ENCODE measurements at places on chromosomes 1 and 21.

GRCh38 chr1:204445860-204446412 lies 34.3 kb upstream of the PPP1R15B start:
- DNase-seq: peak; percentile 73

DNA sequence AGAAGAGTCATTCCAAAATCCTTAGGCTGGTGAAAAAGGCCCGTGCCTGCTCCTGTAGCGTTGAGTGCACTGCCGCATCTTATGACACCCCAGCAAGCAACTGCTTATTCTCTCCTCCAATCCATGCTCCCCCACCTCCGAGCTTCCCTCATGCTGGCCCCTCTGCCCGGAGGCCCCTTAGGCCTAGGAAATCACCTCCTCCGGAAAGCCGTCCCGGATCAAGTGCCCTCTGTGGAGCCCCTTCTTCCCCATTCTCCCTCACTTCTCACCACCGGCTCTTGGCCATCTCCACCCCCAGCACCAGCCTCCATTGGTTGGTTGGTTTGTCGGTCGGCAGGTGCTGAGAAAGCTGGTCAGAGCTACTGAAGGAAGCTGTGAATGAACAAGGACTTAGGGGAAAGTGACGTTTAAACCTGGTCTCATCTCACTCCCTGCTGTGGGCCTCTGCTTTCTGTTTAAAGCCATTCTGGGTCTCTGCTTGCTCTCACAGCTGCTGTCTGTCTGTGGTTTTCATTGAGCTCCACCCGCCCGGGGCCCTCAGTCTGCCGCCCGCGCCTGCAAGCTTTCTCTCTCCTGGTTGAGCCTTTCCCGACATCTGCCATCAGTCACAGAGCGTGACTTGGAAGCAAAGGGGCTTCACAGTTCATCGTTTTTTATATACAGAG lies 122.2 kb downstream of the KCNN3 start:
- peak; percentile 62 for DNase-seq

GRCh38 chr1:230575886-230576500 lies 66.3 kb upstream of the COG2 start:
- no peak for DNase-seq

DNA sequence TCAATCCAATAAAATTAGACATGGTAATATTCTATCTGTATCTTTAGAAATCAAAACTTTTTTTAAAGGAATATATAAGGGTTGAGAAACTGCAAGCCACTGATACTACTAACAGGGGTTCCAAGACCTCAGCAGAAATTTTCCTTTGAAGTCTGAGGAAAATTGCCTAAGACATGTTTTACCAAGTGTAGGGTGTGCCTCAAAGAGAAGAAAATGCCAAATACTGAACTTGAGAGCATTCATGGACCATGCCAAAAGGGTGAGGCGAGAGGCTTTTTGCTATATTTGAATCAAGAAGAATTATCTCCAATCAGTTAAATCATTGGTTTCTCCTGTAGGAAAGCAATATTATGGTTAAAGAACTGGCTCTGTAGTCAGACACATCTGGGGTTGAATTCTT lies 207.9 kb upstream of the B3GALT2 start:
- no peak for DNase-seq

DNA sequence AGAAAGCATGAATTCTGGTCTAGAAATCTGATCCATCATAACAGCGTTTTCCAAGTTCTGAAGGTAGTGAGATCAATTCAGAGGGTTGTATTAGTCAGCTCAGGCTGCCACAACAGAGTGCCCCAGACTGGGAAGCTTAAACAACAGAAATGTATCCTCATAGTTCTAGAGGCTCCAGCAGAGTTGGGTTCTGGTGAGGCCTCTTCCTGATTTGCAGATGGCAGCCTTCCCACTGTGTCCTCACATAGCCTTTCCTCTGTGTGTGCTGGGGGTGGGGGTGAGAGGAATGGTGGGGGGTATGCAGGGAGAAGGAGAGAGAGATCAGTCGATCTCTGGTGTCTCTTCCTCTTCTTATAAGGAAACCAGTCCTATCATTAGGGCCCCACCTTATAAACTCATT lies 15.1 kb downstream of the ZBTB8B start:
- DNase-seq: no peak

- DNase-seq: peak; percentile 65
These were observed 33.8 kb downstream of the DUSP10 start for GRCh38 chr1:221708076-221708571.

- DNase-seq: no peak
These were observed 123.9 kb downstream of the LHX4 start for GRCh38 chr1:180353945-180354344.

DNA sequence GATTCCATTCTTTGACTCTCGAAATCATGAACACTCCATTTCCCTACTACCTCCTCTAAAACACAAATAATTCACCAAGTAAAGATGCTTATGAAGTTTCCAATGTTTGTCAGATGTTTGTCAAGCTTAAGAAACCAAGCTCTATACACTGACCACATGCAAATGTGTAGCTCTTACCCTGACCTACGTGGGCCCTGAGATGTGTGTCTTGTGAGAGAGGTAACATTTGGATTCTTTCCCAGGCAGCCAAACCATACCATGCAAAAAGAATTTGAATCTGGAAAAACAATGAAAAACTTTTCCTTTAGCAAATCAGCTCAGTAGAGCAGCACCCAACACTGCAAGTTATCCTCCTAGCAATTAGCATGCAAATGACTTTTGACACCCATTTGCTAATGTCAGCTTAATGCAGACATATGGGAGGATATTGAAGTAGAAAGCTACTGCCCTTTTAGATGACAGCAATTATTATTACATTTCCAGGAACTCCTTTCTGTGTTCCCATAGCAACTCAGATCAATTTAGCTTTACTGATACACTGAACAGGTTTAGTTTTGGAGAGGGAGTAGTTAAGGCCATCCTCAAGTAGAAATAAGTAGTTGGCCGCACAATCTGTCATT lies 83.2 kb upstream of the RGS4 start:
- no peak for DNase-seq

- DNase-seq: no peak
These were observed 56.8 kb upstream of the CSF3R start for GRCh38 chr1:36539526-36539925.

GRCh38 chr1:93114391-93114790 lies 35.3 kb downstream of the MTF2 start:
- DNase-seq: no peak

DNA sequence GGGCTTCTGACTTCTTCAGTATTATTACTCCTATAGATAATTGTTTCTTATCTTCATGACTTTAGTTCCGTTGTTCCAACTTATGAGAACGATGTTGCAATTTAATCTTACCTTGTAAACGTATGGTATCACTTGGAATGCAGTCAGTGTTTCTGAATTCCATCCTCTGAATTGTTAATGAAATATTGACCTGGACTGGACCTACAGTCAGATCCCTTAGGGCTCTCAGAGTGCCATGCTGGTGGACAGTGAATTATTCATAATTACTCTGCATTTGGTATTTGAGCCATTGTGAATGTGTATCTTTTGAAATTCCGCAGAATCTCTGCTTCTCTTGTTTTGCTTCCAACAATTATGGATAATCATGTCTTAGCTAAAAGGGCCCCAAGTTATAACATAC lies 72.3 kb downstream of the PRDM2 start:
- DNase-seq: no peak

DNA sequence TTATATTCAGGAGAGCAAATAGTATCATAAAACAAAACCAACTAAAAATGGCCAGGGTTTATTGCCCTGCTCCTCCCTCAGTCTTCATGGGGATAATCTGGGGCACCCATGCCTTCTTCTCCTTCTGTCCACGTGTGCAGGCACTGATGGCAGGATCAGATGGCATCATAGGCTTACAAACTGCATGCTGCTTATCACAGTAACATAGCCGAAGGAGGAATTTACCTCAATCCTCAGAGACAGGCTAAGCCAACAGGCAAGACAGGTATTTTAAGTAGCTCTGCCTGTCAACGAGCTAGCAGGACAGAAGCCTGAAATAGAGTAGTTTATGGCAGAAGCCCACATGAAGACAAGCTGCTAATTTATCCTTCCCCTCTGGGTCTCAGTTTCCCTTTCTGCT lies 9.4 kb downstream of the LAMB3 start:
- DNase-seq: no peak

GRCh38 chr1:152020849-152021248 lies 16.0 kb downstream of the S100A11 start:
- no peak for DNase-seq

DNA sequence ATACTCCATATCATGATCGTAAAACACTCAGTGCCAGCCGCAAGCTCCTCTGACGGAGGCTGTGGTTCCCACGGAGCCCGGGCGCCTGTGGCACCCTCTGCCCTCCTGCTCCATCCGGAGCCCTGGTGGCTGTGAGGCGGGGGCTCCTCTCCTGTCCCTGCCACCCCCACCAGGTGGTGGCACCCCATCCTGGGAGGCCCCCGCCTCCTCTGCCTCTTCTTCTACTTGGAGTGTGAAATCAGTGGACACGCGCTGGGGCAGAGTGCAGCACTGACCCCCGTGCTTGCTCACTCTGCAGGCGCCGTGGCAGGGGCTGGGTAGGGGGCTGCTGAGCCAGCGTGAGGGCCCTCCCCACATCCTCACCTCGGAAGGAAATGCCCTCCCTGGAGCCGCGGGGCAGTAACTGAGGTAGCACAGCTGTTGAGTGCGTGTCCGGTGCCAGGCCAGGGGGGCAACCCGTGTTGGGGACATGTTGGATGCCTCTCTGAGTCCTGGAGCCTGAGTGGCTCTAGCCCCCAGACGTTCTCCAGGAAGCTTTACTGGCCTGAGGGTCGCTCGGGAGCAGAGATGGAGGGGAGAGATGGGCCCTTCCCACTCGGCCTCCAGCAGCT lies 58.7 kb upstream of the ABCG1 start:
- DNase-seq: no peak

DNA sequence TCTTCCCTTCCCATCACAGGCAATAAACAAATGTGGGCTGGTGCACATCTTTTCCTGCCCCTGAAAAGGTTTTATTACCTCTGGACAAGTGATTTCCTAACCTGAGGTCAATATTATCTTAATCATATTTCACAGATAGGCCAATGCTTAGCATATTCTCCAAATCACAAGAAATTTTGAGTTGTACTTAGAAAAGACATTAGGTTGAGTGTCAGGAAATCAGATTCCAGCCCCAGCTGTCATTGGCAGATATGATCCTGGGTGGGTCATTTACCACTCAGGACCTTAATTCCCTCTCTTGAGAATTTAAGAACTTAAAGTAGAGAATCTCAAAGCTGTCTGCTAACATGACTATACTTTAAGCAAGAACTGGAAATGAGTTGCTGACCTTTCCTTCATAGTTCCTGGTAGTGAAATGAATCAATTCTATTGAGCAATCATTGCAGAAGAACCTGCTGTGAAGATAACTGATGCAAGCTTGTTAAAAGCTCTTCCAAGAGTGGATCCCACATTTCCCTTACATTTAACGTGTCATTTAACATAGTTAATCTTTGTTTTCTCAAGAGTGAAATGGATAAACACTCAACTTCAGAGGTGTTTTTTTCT lies 46.4 kb upstream of the CR2 start:
- no peak for DNase-seq

DNA sequence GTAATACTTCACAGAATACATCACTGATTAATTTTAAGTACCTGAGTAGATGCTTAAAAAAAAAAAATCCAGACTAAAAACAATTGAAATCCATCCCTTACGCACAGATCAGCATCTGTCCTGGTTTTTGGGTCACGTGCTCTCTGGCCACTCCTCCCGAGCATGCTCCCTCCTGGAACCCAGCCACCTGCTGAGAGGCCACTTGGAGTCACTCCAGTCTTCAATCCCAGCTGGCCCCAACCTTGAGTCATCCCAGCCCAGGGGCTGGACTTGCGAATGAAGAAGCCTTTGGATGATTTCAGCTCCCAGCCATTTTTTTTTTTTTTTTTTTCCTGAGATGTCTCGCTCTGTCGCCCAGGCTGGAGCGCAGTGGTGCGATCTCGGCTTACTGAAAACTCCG lies 8.9 kb downstream of the MAP1LC3C start:
- DNase-seq: no peak

DNA sequence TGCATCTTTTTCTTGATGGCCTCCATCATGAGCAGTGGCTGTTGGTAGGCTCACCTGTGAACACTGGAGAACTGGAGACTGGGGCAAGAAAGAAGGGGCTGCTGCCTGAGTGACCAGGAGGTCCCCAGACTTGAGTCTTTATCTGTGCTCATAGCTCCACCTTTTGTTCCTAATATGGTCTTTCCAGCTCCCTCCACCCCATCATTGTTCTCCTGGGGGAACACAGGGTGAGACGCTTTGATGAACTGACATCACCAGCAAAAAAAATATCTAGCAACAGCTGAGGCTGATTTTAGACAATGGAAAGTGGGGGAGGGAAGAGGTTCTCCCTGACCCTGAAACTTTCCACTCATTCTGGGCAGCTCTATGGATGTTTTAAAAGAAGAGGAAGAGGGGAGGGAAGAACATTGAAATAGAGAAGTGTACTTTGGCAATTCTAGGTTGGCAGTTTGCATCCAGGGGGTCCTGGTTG lies at the start of gene TPM3:
Gene TPM3, minus strand, starts transcription at position 111 of the 472 bp plus-strand sequence. Its CDS starts 82 bp downstream, at position 29.
- no peak for DNase-seq

DNA sequence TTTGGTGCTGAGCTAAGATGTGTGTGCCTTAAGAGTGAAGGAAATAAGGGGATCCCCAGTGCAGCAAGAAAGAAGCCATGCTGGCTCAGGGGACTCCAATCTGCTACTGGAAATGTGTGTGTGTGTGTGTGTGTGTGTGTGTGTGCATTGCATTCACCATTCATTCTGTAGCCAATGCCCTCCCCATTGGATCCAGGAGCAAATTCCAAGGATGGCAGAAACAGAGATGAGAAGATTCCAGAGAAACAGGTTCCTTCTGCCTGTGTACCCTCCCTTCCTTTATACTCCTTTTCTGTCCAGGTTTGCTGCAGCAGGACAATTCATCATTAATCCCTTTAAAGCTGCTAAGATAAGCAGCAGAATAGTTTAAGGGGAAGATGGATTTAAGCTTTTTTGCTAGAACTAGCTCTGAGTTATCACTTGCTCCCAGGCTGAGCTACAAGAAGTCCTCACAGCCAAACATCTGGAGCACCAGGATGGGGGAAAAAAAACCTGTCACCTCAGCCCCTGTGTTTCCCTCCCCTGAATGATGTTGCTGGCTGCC lies 3.2 kb downstream of the SLC6A17 start:
- DNase-seq: no peak

GRCh38 chr1:79852004-79852403 lies 845.5 kb upstream of the ADGRL4 start:
- no peak for DNase-seq

- no peak for DNase-seq
These were observed 3.6 kb upstream of the NAV1 start for GRCh38 chr1:201535046-201535918.

DNA sequence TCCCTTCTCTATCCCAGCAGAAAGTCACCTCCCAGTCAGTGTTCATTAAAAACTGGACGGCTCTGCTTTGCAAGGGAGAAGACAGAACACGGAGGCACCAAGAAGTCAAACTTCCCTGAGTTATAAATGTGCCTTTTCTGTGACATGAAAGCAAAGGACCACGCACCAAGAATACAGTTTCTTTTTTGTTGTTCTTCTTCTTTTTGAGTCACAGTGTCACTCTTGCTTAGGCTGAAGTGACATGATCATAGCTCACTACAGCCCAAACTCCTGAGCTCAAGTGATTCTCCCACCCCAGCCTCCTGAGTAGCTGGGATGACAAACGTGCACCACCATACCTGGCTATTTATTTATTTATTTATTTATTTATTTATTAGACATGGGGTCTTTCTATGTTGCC lies 22.7 kb downstream of the GLUL start:
- DNase-seq: no peak

- no peak for DNase-seq
These were observed 7.0 kb upstream of the ABCD3 start for GRCh38 chr1:94411237-94411636.

Measured in activated naive CD8-positive, alpha-beta T cell treated with anti-CD3 and anti-CD28 coated beads, Interleukin-2, amount 50 U/mL, for 24 hours (primary cell).